ENCODE measurements at places on chromosomes 1 and 21.

GRCh38 chr1:6690186-6690585, 11.4 kb downstream of the DNAJC11 start:
- DNase-seq, result no peak

DNA sequence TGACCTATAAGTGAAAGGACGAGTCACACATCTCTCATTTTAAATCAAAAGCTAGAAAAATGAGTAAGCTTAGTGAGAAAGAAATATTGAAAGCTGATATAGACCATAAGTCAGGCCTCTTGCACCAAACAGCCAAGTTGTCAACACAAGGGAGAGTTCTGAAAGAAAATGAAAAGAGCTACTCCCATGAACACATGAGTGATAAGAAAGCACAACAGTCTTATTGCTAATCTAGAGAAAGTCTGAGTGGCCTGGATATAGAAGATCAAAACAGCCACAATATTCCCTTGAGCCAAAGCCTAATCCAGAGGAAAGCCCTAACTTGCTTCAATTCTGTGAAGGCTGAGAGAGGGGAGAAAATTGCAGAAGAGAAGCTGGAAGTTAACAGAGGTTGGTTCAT, 175.0 kb downstream of the SMYD3 start:
- no peak for DNase-seq

GRCh38 chr1:66585002-66585401, 51.0 kb downstream of the SGIP1 start:
- no peak for DNase-seq

- no peak for DNase-seq
These were observed 5.0 kb downstream of the SLC25A44 start for GRCh38 chr1:156198831-156199349.

DNA sequence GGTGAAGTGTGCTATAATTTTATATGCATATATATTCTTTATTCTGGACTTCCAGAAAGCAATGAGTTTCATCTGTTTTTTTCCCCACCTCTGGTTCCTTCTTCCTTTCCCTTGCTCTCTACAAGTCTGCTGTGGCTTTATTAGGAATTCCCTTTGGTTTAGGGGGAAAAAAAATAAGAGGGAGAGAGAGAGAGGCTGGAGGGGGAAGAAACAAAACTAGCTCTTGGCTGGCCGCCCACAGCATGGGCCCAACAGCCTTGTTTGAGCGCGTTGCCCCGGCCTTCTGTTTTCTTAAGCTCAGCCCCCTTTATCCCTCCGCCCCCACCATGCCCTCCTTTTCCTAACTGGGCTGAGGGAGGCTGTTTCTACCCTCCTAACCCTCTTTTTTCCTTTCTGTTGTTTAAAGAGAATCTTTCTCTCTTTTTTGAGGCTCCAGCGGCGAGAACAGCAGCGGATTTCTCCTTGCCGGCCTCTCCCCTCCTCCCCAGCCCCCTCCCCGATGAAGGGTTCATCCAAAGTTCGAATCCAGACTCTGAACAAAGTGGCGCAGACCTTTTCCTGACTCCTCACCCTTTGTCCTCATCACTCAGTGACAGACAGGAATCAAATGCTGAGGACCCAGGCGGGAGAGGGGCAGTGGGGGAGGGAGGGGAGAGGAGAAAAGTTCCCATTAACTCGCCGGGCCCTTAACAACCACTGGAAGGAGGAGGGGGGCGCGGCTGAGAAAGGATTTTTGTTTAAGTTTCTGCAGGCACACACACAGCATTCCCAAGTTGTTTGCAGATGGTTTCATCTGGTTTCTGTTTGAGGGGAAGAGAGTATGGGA, 29.7 kb downstream of the PBX1 start:
- no peak for DNase-seq

- DNase-seq, result no peak
These were observed 7.1 kb downstream of the HPCA start for GRCh38 chr1:32893198-32894018.

DNA sequence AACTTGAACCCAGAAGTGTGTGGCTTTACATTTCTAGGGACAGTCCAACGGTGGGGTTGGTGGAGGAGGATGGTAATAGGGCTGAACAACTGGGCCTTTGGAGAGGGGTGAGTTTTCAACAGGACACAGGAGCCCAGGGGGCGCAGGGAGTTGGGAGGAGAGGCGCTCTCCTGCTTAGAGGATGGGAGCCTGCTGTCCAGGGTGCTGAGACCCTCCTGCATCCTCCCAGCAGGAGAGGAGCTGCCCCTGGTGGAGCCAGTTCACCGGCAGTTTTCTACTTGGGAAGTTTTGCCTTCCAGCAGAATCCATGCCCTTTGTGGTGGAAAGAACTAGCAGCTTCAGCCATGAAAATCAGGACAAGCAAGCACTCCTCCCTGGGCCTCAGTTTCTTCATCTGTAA, 8.6 kb downstream of the KCNC4 start:
- DNase-seq, result no peak

- no peak for DNase-seq
These were observed 51.1 kb downstream of the RBM11 start for GRCh38 chr21:14267076-14267475.

DNA sequence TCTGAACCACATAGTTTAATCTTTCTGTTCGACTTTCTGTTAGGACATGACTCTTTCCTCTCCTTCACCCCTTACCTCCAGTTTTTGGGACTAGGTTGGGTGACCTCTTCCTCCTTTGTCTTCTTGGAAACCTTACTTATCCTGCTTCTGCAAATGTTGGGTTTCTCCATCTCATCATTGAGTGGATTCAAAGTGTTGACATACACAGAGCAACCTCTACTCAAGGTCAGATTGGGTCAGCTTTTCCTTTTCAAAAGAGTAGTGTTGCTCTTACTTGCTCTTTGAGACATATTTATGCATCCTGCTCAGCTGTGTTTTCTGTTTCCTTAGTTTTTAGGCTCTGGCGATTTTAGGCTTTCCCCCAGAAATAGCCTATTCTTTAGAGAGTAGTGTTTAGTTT, 3.7 kb downstream of the CAMTA1 start:
- DNase-seq, result no peak

- no peak for DNase-seq
These were observed 4.0 kb downstream of the KDM1A start for GRCh38 chr1:23023174-23023845.

DNA sequence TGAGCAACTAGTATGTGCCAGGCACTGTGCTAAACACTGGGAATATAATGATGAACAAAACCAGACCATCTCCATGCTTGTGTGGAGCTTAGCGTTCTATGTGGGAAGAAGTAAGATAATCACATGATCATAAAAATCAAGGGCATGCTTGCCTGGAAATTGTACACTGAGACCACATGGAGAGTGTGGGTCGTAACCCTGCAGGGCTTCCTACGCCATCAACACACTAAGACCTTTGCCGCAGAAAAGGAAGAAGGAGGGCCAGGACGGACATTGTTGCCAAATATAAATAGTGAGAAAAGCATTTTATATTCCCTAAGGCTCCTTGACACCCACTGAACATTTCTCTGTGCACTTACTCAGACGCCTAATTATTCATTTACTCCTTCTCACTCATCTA, 388.1 kb upstream of the VAMP3 start:
- no peak for DNase-seq

DNA sequence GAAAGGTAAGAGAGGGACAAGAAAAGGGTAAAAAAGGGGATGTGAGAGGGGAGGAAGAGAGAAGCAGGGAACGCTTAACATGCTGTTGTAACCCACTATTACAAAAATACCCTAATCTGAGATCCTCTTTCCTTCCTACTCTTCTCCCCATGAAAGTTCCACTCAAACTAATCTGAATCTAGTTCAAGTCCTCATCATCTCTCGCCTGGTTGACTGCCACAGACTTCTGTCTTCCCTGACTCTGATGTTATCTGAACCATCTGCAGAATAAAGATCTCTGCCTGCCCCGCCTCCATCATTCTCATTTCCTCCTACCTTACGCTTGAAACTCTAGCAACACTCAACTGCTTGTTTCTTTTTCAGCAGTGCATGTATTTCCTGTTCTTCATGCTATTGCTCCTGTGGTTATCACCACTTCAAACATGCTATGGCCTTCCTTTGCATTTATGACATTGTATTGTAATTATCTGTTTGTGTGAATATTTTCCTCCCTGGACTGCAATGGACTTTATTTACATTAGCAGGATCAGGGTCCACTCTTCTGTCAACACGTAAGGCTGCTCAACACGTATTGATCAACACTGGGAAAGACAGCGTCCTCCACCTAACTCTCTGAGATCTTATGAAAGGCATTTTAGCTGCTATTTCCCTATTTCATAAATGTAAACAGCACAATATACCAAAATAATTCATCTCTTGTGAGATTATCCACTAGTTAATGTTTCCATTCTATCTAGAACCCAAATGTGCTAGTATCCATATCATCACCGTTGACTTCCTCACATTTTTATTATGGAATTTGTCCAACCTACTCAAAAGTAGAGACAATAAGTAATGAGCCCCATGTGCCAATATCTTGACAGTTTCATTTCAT, 215.5 kb upstream of the USP25 start:
- no peak for DNase-seq

- no peak for DNase-seq
These were observed 2.8 kb downstream of the DDOST start for GRCh38 chr1:20658166-20658915.

- no peak for DNase-seq
These were observed 89.3 kb downstream of the PEX14 start for GRCh38 chr1:10564063-10564462.

DNA sequence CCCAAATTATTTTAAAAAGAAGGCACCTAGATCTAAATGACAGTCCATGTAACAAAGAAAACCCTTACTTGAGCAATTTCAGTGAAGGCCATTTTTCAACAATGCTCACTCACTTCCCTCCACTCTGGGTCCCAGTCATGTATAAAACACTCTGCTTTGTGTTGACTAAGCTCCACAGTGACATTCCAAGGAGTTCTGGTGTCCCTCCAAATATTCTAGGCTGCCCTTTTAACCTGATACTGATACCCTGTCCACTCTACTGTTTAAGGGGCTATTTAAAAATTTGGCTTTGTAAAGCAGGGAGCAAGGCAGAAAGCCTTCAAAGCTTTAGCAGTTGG, 73.6 kb downstream of the GNG12 start:
- DNase-seq, result no peak

- DNase-seq, result no peak
These were observed 300.6 kb upstream of the PLXNA2 start for GRCh38 chr1:208544794-208545193.

DNA sequence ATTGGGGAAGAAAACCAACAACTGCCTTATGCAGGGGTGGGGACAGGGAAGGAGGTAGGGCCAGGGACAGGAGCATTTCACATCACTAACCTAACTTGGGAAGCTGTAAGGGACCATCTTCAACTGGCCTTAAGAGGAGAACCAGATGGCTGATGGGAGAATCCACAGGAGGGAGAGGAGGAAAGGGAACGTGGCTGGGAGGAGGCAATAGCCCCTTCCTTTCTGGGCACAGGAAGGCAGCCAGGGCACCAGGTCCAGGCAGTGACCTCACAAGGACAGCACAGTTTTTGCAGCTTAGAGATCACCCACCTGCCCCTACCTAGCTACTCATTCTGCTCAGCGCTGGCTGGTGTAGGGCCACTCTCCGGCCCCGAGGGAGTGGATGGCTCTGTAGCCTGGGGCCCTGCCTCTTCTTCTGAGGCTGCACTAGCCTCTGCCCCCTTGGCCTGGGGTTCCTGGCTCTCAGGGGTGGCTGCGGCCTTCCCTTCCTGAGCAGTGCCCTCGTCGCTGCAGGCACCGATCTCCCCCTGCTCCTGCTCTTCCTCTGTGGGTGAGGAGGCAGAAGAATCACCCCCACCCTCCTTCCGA, 1.7 kb downstream of the MARCKSL1 start:
- DNase-seq, result no peak

GRCh38 chr1:89673251-89673650, 40.3 kb downstream of the LRRC8C start:
- no peak for DNase-seq

DNA sequence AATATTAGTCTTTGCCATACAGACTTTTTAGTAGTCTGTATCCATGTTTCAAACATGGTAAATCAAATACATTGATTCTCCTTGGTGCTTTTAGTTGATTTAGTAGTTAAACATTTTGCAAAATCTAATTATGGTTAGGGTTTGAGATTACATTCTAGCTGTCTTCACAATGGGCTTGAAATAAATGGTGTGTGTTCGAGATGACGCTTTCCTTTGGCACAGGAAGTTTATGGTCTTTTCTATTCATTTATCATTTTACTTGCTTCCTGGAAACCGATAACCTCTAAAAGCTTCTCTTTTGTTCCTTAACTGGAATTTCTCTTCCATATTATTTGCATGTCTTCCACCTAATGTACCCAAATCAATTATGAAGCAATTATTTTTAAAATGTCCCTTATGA, 38.4 kb downstream of the ZP4 start:
- no peak for DNase-seq

DNA sequence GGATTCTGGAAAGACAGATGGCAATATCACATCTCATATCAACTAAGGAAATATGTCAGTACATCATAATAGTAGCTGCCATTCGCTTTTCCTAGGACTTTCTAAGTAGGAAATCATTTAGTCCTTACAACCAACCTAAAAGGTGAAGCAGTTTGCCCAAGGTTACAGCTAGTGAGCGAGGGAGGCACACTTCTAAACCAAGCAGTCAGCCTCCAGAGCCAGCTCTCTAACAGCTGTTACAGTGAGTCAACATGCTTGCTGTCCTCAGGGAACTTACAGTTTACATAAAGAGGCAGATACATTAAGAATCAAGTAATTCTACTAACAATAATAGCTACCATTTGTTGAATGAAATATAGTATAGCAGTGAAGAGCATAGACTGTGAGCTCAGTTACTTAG, 57.1 kb downstream of the GIPC2 start:
- no peak for DNase-seq

DNA sequence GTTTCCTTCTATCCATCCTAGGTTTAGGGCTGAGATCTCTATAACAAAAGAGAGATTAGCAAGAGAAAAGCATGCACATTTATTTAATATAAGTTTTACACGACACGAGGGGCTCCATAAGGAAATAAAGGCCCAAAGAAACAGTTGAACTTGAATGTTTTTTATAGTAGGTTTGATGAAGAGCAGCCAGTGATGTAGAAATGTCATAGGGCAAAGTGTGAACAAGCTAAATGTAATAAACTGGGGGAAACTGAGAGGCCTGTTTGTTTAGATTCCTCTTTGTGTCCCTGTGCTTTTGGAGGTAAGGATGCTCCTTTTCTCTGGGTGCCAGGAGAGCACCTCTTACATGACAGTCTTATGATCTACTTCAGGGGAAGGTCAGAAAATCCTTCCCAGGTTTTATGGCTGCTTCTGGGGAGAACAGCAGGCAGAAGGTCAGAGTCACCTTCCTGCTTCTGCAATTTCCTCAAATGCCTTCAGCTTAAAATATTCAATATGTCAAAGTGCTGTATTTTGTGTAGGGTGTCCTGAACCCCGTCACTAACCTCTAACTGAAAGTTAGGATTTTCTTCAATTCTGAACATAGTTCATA, 9.5 kb upstream of the HORMAD1 start:
- no peak for DNase-seq

DNA sequence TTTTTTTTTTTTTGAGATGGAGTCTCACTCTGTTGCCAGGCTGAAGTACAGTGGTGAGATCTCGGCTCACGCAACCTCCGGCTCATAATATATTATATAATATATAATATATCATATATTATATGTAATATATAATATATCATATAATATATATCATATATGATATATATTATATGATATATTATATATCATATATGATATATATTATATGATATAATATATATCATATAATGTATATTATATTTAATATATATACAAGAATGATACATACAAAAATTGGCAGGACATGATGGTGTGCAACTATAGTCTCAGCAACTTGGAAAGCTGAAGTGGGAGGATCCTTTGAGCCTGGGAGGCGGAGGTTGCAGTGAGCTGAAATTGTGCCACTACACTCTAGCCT, 1725.5 kb downstream of the MRPL39 start:
- no peak for DNase-seq
